ENCODE measurements at places on chromosomes 3 and 15. TPM values are rescaled to one million over a fixed set of nuclear protein-coding genes. Genes with fewer than 3 reads are reported as not detected.

- H3K4me1 ChIP-seq: no peaks in the 10 kb centered on the region
- H3K27ac ChIP-seq: no peak overlapping the region
- H3K4me3 ChIP-seq: no peak overlapping the region
- no peaks in the 10 kb centered on the region for H3K27me3 ChIP-seq
- DNase-seq: no peak
Measured at GRCh38 chr3:144433006-144433405, 461.4 kb downstream of the DIPK2A start.

GRCh38 chr3:129118745-129119144 lies 2.9 kb downstream of the RAB43 start:
- H3K4me3 ChIP-seq: peak overlapping the region; percentile 94
- H3K36me3 ChIP-seq: peaks cover 49% of the 10 kb centered on the region
- no peaks in the 10 kb centered on the region for H3K27me3 ChIP-seq
- peak; percentile 89 for DNase-seq

DNA sequence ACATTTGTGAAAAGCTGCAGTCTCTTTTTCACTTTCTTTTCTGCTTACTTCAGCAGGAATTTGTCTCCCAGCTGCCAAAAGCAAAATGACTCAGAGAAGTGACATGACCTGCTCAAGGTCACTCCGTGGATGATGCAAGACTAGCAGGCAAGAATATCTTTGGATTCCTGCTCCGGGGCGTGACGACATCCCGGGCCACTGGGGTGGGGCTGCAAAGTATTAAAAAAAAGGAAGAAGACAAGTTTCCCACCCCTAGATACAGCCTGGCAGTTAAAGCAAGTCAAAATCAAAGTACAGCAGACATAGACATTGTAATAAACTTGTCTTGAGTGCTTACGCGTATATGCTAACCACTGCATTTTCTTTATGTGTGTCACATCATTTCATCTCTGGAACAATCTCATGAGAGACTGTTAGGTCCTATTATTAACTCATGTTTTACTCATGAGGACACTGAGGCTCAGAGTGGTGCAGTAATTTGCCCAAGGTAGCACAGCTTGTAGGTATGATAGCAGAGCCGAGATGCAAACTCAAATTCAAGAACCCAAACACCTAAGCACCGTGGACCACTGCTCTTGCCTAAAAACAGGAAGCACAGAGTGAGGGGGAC lies 485.2 kb upstream of the PROK2 start:
- H3K27me3 ChIP-seq: no peaks in the 10 kb centered on the region
- H3K4me3 ChIP-seq: peak overlapping the region; percentile 12
- DNase-seq: peak; percentile 65
- peaks cover 57% of the 10 kb centered on the region for H3K4me1 ChIP-seq

GRCh38 chr15:31332020-31332680 lies 5.5 kb downstream of the KLF13 start:
- H3K27ac ChIP-seq: peak overlapping the region; percentile 61
- H3K4me3 ChIP-seq: peak overlapping the region; percentile 98
- H3K27me3 ChIP-seq: no peaks in the 10 kb centered on the region

DNA sequence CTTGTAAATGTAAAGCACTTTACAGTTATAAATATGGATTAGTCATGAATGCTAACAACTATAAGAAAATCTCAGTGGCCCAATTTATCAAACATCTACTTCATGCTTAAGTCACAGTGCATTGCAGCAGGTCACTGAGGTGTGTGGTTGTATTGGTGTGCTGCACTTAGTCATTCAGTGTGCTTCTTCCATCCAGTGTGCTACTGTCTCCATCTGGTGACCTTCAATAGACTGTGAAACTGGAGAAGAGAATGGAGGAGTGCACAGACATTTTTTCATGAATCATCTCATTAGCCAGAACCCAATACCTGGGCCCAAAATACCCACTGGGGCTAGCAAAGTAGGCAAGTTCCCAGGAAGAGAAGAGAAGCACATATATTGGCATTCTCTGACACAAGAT lies 199.6 kb downstream of the SHOX2 start:
- no peaks in the 10 kb centered on the region for H3K36me3 ChIP-seq
- H3K4me3 ChIP-seq: no peak overlapping the region
- H3K27me3 ChIP-seq: no peaks in the 10 kb centered on the region
- H3K4me1 ChIP-seq: no peaks in the 10 kb centered on the region
- DNase-seq: no peak
- H3K27ac ChIP-seq: no peak overlapping the region

Gene AGBL1
- total RNA-seq: not detected

Gene CA12
- 0.63 TPM for total RNA-seq

Gene LRRC31
- not detected for total RNA-seq
